ENCODE measurements at places on chromosomes 5 and 9.

GRCh38 chr5:148386041-148386440, 2.3 kb downstream of the FBXO38 start:
- no peak for DNase-seq

- no peak for DNase-seq
Observed at GRCh38 chr9:40907657-40908624, 220.5 kb downstream of the FOXD4L6 start.

- DNase-seq, result no peak
Observed at GRCh38 chr9:92950359-92950955, 3.1 kb downstream of the FGD3 start.

DNA sequence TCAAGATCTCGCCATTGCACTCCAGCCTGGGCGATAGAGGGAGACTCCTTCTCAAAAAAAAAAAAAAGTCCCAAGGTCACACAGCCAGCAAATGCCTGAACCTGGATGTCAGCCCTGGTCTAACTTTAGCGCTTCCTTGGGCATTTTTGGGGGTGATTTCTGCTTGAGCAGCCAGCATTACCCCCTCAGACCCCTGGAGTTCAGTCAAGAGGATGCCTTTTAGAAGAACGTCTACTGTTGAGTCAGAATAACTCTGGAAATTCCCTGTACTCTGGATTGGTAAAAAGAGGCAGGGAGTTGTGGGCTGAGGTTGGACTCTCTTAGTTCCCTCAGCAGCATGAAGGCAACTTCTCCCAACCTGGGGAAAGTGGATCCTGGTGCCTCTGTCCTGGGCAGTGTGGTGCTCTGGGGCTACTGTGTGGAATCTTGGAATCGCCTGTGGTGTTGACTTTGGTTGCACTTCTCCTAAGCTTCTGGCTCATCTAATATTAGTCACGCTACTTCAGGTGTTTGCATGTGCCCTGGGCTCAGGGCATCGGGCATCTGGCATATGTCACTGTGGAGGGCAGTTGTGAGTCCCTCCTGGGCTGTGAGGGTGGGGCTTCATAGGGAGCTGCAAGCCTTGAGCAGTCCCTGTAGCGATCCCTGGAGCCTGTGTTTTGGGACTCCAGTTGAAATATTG, 32.2 kb downstream of the STXBP1 start:
- no peak for DNase-seq

DNA sequence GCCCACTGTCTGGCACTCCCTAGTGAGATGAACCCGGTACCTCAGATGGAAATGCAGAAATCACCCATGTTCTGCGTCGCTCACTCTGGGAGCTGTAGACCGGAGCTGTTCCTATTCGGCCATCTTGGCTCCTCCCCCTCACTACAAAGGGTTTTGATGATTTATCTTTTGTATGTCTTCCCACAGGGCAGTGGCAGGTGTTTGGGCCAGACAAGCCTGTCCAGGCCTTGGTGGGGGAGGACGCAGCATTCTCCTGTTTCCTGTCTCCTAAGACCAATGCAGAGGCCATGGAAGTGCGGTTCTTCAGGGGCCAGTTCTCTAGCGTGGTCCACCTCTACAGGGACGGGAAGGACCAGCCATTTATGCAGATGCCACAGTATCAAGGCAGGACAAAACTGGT, 9.4 kb downstream of the BTNL8 start:
- DNase-seq, result no peak

GRCh38 chr5:34571677-34572041, 84.5 kb upstream of the RAI14 start:
- no peak for DNase-seq

- DNase-seq, result no peak
Observed at GRCh38 chr5:108753877-108754276, 6.2 kb downstream of the FER start.

DNA sequence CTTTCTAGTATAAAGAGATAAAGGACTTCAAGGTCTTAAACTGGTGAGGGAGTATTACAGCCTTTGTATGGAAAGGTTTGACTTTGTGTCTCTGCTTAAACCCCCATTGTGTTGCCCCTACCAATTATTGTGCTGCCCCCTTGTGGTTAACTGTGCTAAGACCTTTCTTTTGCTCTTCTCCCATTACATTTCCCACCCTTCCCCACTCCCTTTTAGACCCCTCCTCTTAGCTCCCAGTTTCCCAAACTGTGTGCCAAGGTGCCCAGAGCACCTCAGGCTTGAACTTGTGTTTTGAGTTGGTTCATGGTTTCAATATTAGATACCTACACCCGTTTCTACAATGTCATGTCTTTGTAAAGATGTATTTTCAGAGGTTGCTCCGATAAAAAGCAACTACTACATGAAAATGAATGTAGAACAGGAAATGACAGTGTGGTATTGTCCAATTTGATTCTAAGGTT, 2.9 kb downstream of the JAK2 start:
- DNase-seq, result peak; percentile 64

- no peak for DNase-seq
Observed at GRCh38 chr9:129193655-129194054, 15.6 kb upstream of the IER5L start.

DNA sequence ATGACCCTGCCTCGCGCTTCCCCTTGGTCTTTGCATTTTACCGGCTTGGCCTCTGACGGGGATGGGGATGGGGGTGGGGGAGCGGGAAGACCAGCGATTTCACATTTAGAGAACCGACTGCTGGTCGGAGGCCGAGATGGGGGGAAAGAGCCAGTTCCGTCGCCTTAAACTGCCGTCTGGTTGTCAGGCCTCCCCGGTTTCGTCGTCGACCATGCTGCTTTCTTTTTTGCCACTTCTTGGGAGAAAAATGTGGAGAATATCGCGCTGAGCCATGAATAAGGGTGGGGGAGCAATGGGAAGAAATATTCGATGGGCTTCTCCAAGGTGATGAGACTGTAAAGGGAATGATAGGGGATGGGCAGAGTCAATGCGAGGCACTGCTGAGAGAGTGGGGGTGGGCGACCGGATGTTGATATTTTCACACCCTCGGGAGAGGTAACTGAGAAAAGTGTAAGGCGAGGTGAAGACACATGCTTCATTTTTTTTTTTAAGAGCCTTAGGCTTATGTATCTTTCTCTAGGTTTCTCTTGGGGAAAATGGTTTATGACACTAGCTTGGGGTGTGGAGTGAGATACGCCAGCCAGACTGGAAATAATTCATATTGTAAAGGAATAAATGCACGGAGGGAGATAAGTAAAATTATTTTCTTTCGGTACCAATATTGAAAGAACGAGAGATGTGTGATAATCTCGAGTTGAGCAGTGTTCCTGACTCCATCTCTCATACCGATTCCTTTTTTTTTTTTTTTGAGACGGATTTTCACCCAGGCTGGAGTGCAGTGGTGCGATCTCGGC, 1.1 kb downstream of the KIF2A start:
- DNase-seq, result peak; percentile 38

GRCh38 chr5:71563161-71563560, 24.0 kb upstream of the MCCC2 start:
- DNase-seq, result no peak

GRCh38 chr5:8598996-8599395, 730.0 kb downstream of the MTRR start:
- no peak for DNase-seq

DNA sequence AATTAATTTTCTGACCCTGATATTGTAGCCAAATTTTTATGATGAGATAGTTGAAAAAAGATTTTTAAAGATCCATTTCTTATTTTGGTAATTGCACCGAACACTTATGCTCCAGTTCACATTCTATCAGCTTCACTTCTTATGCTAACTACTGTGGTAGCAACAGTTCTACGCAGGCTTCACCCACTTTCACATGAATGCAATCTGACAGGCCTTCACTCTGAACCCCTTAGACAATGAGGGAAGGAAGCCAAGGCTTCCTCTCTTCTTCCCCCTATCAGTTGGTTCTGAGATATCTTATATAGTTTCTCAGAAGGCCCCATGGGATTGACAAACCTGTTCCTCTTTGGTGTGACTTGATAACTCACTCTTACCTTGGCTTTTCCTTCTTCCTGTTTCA, 185.8 kb downstream of the CETN3 start:
- DNase-seq, result no peak

GRCh38 chr5:179253730-179254129, 91.5 kb downstream of the ADAMTS2 start:
- DNase-seq, result no peak

- DNase-seq, result no peak
Observed at GRCh38 chr9:89036383-89036782, 45.1 kb downstream of the S1PR3 start.

- no peak for DNase-seq
Observed at GRCh38 chr5:179852993-179853547, 5.5 kb downstream of the MRNIP start.

- DNase-seq, result no peak
Observed at GRCh38 chr5:17374973-17375742, 122.9 kb upstream of the TAF11L2 start.

GRCh38 chr5:126975796-126976195, 54.6 kb downstream of the MARCHF3 start:
- no peak for DNase-seq

DNA sequence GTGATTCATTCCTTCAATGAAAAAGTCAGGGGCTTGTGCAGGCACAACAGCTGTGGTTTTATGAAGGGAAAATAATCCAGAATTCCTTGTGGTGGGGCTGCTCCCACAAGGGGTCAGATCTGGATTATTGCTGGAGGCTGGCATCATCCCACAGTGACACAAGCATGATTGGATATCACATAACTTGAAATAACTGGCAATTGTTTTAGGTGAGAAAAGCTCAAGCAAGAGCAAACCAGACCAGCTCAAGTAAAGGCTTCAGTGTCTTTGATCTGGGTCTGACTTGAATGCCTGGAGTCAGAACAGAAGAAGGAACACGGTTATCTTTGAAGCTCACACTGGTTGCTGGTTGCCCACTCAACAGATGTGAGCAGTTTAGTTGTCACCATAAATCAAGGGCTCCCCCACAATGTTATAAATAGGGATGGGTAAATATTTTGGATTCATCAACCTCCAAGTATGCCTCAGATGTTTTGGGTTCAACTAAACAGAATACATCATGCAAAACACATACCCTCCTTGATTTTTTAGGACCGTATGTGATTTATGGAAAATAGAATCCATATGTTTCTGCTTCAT, 3.1 kb upstream of the ZNF474 start:
- no peak for DNase-seq

DNA sequence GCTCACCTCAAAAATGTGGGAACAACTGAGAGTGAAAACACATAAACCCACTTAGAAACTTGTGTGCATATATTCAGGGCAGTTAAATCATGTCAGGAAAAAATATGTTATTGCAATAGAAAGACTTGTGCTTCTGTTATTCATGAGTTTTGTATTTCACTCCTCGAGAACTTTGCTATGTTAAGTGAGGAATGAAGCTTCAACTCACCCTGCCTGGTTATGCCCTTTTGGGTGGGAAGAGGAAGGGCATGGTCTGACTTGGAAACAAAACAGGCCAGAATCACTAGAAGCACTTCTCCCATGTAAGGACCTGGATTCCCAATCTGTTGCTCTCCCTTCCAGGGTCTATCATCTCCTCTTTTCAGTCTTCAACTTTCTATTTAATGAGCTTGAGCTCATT, 14.5 kb downstream of the SLC27A6 start:
- DNase-seq, result no peak

DNA sequence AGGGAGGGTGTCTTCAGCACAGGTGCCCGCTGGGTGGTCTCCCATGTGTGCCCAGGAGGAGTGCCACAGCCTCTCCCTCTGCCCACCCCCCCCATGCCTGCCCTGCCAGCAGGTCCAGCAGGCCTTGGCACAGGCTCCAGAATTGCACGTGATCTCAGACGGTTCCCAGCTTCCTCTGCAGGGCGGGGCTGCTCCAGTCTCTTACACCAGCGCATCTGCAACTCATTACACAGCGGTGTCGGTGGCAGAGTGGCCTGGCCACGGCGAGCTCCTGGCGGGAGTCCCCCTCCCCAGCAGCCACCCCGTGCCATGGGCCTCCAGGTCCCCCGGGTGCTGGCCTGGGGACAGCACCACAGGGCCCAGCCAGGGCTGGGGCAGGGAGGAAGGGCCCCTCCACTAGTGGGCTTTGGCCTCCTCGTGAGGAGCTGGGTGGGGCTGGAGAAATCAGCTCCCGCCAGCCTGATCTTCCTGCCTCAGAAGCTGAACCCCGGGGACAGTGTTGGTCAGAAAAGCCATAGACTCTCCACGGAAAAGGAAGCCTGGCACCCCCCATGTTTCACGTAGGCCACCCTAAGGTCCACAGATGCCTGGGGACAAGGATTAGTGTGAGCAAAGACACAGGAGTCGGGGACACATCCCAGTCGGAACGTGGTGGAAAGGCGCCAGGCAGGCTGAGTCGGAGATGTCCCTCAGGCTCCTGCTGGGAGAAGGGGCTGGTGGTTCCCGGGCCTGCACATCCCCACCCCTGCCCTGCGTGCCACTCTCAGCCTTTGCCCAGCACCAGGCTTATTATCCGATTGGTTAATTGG, 40.2 kb downstream of the RXRA start:
- DNase-seq, result no peak

- peak; percentile 70 for DNase-seq
Observed at GRCh38 chr9:133995012-133995896, 3.1 kb upstream of the VAV2 start.

DNA sequence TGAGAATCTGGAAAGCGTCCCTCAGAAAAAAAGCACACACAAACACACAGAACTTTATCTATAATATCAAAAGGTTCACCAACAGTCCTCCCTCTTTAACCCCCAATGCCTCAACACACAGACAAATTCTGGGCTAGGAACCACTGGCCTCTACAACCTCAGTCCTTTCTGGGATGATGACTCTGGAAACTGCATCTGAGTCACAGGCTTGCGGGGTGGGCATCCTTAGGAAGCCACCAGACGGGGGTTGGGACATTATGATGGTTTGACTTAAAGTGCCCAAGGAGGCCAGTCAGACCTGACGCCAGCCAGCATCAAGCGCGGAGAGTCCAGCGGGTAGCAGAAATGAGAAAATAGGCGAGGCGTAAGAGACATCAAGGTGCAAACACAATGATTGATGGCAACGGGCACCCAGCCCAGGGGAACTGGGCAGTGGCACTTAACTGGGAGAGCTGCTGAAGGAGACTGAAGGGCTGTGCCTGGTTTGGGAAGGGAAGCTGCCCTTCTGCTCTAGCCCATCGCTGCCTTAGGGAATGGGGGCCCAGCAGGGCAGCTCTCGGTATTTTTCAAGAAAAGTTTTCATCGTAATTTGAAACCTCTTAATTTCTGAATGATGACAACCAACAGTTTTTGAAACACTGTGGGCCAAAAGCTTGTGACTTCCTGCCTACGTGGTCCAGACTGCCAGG, 20.7 kb downstream of the SPRY4 start:
- no peak for DNase-seq

DNA sequence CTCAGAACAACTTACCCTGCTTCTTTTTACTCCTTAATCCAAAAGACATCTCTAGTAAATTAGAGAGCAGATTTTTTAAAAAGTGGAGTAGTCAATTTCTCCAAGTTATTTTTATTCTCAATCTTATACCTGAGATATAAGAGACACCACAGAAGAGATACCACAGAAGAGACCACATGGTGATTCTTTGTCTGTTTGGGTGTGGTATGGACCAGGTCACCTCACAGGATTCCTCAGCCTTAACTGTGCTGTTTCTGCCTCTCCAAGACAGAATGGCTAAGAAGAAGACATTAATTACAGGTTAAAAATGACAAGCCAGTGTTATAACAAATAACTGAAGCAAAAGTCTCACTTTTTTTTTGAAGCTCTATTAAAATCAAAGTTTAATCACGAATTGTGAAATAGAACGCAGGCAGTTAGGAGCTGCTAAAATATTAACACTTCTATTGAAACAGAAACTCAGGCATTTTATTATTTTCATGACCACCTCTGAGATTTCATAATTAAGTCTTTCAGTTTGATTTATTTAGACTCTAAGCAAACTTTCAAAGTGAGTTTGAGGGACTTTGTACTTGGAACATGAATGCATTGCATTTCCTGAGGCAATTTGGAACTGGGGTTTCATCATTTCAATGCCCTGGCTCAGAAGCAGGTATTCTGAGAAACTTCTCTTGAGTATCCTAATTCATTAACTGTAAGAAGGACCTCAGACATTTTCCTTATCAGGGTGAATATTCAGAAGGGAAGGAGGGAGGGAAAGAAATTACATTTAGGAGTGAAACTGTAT, 280.7 kb downstream of the KCTD16 start:
- DNase-seq, result no peak

All from D341Med (cell line).